HFF-Myc (cell line): ENCODE measurements at places on chromosomes 5 and 9.

- DNase-seq: no peak
Observed at GRCh38 chr5:147859962-147860640, 18.4 kb upstream of the SCGB3A2 start.

GRCh38 chr9:25678147-25678666 lies at the start of gene TUSC1:
Gene TUSC1, minus strand, starts transcription at chr9:25678444. Its CDS starts 132 bp downstream, at chr9:25678312.
- peak; percentile 20 for DNase-seq

DNA sequence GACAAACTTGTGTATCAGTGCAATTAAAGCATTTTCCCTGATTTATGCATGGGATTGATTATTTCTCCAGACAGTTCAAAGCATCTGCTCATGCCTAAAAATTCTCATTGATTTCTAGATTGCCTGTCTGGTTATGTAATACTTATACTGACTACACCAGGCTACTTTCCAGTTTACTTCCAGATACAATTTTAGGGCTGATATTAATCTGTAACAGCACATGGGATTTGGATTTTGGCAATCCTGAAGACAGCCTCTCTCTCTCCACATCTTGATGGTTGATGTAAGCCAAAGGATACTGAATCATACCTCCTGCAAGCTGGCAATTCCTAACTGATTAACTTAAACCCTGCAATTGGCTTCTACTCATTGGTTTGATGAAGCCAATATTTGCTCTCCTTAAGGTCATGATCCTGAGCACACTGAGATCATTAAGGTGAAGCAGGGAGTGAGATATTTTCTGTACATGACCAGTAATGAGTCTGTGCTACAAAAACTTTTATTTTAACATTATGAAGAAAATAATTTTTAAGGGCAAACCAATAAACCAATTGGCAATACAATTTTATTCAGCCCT lies 25.7 kb upstream of the FBXL7 start:
- DNase-seq: no peak

- DNase-seq: no peak
Observed at GRCh38 chr9:108224716-108225115, 631.1 kb downstream of the ACTL7B start.

DNA sequence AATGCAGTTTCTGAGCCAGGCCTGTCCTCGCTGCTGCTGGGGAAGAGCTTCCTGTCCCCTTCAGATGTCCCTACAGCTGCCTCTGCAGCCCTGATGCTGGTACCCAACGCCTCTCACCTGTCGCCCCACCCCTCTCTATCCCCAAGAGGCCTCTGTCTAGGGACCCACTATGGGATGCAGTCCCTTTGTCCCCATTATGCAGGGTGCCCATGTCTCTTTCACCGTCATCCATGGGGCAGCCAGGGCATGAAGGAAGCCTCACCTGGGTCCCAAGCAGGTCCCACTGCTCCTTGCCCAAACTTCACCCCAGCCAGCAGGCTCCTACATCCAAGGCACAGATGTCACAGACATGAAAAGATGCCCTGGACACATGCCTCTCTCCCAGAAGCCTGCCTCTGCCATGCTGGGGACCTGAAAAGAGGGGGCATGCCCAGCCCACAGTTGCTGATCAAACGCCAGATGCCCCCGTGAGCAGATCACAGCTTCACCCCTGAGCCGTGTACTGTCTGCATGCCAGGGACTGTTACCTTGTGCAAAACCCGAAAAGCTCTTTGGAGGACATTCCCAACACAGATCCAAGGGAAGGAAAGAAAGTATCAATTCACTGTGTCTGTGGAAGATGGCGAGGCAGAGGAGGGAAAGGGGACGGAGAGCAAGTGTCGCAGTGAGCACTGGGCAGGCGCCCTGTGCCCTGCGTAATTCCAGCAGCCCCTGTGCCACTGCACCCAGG lies 81.0 kb downstream of the ADAMTS2 start:
- DNase-seq: no peak

DNA sequence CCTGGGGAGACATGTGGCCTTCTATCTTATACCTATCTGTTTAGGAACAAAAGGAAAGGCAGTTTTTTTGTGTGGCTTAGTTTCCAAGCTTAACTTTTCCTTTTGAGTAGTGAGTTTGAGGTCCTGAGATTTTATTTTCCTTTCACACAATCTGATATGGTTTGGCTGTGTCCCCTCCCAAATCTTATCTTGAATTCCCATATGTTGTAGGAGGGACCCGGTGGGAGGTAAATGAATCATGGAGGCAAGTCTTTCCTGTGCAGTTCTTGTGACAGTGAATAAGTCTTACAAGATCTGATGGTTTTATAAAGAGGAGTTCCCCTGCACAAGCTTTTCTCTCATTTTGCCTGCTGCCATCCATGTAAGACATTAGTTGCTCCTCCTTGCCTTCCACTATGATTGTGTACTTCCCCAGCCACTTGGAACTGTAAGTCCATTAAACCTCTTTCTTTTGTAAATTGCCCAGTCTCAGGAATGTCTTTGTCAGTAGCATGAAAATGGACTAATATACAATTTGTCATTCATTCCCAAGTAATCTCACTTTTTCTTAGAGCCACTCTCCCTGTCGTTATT lies 4.7 kb upstream of the CLTB start:
- DNase-seq: no peak

DNA sequence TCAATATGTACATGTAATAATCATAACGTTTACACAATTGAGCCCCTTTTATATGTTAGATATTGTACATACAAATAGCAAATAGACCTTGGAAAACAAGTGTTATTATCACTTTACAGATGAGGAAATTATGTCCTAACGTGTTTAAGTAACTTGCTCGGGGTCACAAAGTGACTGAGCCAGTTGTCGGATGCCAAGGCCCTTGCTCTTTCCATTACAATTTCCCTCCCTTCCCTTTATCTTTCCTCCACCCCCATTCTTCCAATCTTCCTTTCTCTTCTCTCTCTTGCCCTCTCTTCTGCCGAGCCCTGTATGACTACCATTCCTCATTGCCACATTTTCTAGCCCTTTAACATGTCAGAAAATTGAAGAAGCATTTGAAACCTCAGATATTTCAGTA lies 34.4 kb upstream of the RAD23B start:
- DNase-seq: no peak

DNA sequence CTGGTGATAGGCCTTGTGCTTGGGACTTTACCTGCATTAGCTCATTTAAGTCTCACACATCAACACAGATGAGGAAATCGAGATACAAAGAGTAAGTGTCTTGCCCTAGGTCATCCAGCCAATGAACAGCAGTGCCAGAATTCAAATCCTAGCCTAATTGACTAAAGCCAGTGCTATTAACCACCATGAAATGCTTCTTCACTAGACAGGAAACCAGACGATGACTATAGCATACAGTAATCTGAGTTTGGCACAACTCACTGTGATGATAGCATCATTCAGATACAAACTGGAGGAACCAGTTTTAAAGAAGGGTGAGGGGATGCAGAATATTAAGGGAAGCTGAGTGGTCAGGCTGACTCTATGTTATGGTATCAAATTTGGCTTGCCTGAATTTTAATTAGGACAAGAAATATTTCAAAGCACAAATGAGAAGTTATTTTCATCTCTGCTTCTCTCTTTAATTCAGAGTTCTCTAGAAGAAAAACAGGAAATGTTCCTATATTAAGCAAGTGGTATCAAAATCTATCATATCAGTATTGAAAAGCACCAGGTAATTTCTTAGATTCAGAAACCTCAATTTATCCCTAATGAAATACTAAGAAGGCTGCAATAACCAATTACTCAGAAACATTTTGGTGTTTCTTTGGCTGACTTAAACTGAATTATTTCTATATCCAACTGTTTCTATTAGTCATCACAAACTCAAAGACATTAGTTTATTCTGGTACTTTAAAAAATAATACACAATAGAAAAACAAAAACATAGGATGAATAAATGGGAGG lies 147.0 kb upstream of the RASA1 start:
- peak; percentile 79 for DNase-seq

DNA sequence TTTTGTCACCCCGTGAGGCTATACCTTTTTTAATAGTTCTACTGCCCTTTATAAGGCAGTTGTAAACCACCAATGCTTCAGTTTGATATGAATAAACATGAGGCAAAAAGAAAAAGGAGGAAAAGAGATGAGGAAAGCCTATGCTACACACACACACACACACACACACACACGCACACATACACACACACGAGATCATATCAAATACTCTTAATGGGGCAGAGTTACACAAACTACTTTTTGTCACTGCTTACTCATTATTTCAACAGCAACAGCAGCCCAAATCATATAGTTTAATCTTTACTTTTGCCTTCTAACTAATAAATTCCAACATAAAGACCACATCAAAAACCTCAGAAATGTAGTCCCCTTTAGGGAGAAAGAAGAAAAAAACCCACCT lies 116.8 kb upstream of the PAM start:
- no peak for DNase-seq

- DNase-seq: no peak
Observed at GRCh38 chr9:136522314-136523237, 23.3 kb downstream of the NOTCH1 start.

- no peak for DNase-seq
Observed at GRCh38 chr5:137122075-137122474, 377.1 kb downstream of the SPOCK1 start.

- DNase-seq: no peak
Observed at GRCh38 chr9:25094518-25094917, 548.8 kb upstream of the IZUMO3 start.

DNA sequence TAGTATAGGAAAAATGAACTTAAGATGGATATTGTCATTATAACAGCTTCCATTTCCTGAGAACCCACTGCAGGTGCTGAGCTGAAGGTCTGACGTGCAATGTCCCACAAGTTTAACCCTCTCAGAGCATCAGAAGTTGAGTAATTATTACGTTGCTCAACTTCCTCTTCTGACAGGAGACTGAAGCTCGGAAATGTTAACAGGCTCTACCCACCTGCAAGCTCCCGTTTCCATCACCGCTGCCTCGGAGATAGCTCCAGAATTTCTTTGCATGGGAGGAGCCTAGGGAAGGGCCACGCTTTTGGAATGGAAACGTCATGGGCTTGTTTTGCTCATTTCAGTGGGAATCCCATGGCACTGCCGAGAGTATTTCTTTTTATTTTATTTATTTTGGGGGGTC lies 1.0 kb upstream of the NTMT1 start:
- DNase-seq: no peak

GRCh38 chr5:87004101-87004500 lies 263.6 kb upstream of the RASA1 start:
- DNase-seq: no peak

GRCh38 chr5:168964182-168964581 lies 336.8 kb downstream of the SLIT3 start:
- DNase-seq: no peak

- DNase-seq: no peak
Observed at GRCh38 chr5:6378766-6379103, 388 bp upstream of the MED10 start.

DNA sequence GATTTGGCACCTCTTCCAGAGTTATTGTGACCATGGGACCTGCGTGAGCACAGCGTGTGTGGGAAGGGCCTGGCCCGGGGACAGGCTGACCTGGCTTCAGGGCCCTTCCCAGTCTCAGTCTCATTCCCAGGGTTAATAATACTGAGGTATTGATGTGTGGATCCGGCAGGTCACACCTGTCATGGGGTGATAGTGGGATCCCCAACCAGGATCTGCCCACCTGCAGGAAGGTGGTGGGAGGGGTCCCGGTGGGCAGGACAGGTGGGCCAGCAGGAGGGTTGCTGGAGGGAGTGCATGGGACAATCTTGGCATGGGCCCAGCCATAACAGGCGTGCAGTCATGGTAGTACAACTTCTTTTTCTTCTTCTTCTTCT lies 55.4 kb downstream of the COL15A1 start:
- DNase-seq: no peak
